NCI-H524 (cell line): ENCODE measurements at places on chromosomes 5 and 9.

- no peak for DNase-seq
Measured at GRCh38 chr9:91131433-91131839, 230.3 kb downstream of the AUH start.

DNA sequence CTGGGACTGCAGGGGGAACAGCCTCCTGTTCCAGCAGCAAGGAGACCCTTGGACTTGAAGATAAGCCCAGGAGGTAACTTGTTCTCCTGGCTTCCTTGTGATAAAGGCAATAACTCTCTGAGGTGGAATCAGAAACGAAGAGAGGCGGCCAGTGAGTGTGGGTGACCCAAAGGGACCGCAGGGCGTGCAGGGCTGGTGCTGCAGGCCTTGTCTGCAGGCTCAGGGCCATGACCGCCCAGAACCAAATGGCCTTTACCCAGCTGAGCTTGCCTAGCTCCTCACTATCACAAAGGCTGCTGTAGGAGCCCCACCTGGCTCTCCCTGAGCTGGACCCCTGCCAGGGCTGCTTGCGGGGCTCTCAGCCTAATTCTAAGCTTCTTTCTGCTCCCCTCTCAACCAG lies 72.5 kb downstream of the NDFIP1 start:
- no peak for DNase-seq

- DNase-seq, result no peak
Measured at GRCh38 chr5:151182524-151182900, 24.9 kb upstream of the ANXA6 start.

DNA sequence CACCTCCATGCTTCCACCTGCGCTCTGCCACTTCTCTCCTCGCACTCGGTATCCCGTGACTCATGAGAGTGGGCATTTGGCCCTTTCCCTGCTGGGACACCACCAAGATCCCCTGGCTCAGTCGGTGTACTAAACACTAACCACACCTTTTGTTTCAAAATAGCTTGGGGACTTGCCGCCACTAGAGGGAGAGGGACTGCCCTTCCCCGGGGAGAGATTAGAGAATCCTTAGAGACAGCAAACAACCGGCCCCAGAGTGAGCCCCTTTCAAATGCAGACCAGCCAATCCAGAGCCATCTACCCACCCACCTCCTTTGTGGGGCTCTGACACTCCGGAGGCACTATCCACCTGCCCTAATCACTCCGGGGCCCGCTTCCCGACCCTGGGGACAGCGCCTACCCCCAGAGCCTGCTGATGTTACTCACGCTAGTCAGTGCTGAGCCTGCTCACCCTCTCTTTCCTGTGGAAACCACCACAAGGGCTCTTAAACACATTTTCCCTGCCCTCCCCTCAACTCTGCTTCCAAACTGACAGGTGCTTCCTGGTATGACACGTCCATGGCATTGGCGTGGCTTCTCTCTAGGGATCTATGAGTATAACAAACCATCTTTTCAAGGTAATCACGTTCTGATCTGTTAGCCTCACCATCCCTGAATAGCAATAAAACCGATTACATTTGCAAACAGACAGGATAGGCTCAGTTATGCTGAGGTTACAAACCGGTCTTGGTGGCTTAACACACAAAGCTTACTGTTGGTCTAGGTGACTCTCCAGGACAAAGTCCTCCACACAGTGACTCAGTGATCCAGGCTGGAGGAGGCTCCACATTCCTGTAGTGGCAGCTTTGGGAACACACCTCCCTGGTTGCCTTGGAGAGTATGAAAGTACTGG lies 180.1 kb upstream of the MVB12B start:
- DNase-seq, result peak; percentile 77

- no peak for DNase-seq
Measured at GRCh38 chr9:133910855-133911514, 81.1 kb downstream of the VAV2 start.

DNA sequence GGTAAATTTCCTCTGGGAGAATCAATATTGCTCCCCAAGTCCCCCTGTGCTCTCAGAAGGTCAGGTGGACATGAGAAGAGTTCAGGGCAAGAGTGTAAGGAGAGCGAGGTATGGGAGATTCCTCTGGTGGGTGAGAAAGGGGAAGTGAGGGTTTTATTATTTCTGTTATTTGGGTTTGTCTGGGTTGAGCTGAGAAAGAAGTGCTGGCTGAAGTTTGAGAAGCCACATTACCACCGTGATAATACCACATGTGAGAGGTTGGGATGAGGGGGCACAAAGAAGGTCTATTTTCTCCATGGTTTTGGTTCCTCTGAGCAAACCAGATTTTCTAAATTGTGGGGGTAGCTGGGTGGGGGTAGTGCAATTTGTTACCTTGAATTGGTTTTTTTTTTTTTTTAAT lies 350.4 kb downstream of the OSTF1 start:
- no peak for DNase-seq

- DNase-seq, result no peak
Measured at GRCh38 chr5:136269973-136270372, 77.0 kb upstream of the SMIM32 start.

DNA sequence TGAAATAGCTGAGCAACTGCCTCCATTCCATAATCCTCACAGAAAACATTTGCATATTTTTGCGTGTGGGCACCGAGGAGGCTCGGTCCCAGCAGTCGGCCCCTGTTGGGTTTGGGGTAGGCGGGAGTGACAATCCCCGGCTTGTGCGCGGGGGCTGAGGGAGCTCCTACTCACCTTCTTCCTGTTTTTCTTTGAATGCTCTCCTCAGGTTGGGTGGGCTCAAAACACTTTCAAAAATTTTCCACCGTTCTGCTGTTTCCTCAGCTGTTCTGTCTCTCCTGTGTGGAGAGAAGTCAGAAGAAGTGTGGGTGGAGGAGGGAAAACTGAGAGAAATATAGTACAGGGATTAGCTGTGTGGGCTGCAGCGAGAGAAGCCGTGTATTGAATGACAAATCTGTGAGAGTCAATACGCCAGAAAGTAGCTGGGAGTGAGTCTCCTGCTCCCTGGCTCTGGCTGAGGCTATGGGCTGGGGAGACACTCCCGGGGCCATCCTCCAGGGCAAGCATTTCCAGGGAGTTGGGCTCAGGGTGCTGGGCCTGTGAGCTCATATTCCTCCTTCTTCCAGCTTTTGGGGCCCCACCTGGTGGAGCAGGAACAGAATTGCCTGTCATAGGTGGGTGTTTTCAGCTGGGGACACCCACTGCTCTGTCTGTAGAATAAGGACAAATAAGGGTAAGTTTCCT lies 84.7 kb downstream of the CMYA5 start:
- DNase-seq, result peak; percentile 42

DNA sequence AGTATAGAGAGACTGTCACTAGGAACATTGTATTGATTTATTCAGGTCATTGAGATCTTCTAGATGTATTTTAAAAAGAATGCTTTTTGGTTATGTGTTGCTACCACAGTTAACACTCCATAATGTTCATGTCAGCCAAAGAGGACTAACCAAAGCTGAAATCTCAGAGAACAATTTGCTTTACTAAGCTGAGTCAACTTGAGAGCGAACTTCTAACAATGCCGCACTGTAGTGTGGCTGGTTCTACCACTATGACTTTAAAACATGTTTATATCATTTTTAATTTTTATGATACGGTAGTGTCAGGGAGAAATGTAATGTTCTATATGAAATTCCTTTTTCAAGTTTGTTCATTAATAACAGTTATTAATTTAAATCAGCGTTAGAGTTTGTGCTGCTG lies 42.1 kb downstream of the GALNT12 start:
- DNase-seq, result no peak

- no peak for DNase-seq
Measured at GRCh38 chr5:141623186-141623585, 4.4 kb upstream of the DIAPH1 start.

GRCh38 chr5:150184990-150185912 lies 4.6 kb upstream of the SLC6A7 start:
- no peak for DNase-seq
